Peyer's patch (tissue), 4 donors: ENCODE measurements at places on chromosomes 2 and 18.

GRCh38 chr2:25437881-25438662 lies 96.3 kb upstream of the DNMT3A start:
- no peak for DNase-seq

- DNase-seq: no peak
Measured at GRCh38 chr18:41695441-41695840, 259.6 kb upstream of the PIK3C3 start.

GRCh38 chr2:179057737-179058136 lies 7.8 kb upstream of the CCDC141 start:
- no peak for DNase-seq

- no peak for DNase-seq
Measured at GRCh38 chr18:6330786-6331185, 83.9 kb downstream of the L3MBTL4 start.

DNA sequence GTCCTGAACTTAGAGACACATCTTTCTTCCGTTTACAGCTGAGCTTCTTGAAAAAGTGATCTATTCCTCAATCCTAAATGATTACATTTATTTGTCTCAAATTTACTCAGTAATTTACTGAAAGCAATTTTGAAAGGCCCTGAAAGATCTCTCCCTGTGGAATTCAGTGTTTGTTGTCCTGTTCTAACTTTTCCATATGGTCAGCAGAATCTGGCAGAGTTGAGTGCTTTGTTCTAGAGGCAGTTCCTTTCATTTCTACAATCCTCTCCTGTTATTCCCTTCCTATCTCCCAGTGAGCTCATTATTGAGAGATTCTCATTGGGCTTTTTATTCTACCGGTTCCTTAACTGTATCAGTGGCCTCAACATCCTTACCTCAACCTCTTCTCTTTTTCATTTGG lies 36.5 kb upstream of the REG3G start:
- no peak for DNase-seq
